ENCODE measurements at places on chromosomes 11 and 22.

GRCh38 chr11:33067294-33067693 lies 27.9 kb downstream of the TCP11L1 start:
- H3K27ac ChIP-seq, result no peak overlapping the region
- DNase-seq, result no peak
- H3K27me3 ChIP-seq, result no peaks in the 10 kb centered on the region
- no peak overlapping the region for H3K4me3 ChIP-seq
- no peaks in the 10 kb centered on the region for H3K4me1 ChIP-seq

DNA sequence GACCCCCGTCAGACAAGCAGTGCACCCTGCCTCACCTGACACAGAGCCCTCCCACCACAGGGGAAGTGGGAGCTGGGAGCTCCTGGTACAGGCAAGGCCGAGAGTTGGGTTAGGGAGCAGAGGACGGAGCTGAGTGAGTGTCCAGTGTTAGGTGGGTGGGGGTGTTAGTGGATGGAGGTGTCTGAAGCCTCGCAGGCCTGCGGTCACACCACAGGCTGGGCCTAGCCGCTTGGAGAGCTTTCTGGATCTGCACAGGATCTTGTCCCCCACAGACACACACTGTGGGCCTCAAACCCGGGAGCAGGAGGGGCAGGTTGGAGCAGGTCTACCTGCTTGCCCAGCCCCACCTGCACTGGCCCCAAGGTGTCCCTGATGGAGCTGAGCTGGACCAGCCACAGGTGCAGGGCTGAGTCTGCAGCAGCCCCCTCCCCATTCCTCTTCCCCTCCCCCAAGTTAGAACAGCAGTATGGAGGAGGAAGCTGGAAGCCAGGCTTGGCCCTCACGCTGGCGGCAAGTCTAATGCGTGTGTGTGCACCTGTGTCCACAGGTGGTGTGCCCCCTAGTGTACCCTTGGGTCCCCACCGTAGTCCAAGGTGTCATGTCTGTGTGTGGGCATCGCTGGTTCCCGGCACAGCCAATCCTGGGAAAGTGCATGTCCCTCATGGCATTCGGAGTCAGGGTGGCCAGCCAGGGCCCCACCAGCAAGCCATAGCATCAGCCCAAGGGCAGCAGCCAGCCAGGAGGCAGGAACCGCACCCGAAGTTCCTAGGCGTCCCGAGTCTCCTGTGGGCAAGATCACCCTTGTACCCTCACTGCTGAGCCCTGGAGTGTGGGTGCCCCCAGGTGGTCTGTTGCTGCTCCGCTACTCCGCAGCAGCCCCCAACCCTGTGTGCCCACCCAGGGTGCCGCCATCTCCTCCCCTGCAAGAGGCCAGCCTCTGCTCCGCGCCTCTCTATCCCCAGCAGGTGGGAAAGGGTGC lies 2.0 kb upstream of the GATD1 start:
- DNase-seq, result no peak
- peaks cover 23% of the 10 kb centered on the region for H3K4me1 ChIP-seq

- DNase-seq, result no peak
- H3K27me3 ChIP-seq, result no peaks in the 10 kb centered on the region
- H3K4me1 ChIP-seq, result no peaks in the 10 kb centered on the region
- peak overlapping the region; percentile 5 for H3K4me3 ChIP-seq
- no peaks in the 10 kb centered on the region for H3K36me3 ChIP-seq
Measured at GRCh38 chr22:38454353-38455075, 485 bp downstream of the KCNJ4 start.

GRCh38 chr11:2277933-2278523 lies 7.6 kb upstream of the ASCL2 start:
- H3K27me3 ChIP-seq, result no peaks in the 10 kb centered on the region
- peak overlapping the region; percentile 51 for H3K27ac ChIP-seq
- DNase-seq, result peak; percentile 15
- no peaks in the 10 kb centered on the region for H3K4me1 ChIP-seq
- H3K36me3 ChIP-seq, result no peaks in the 10 kb centered on the region

GRCh38 chr22:21857481-21857914 lies 9.9 kb downstream of the MAPK1 start:
- no peak overlapping the region for H3K27ac ChIP-seq
- H3K27me3 ChIP-seq, result no peaks in the 10 kb centered on the region
- peaks cover 58% of the 10 kb centered on the region for H3K4me1 ChIP-seq
- no peak for DNase-seq
- no peaks in the 10 kb centered on the region for H3K36me3 ChIP-seq

- DNase-seq, result peak; percentile 49
- peaks cover 44% of the 10 kb centered on the region for H3K4me1 ChIP-seq
- peak overlapping the region; percentile 45 for H3K27ac ChIP-seq
- no peaks in the 10 kb centered on the region for H3K27me3 ChIP-seq
Measured at GRCh38 chr22:43234264-43234988, 47.5 kb upstream of the TTLL12 start.

DNA sequence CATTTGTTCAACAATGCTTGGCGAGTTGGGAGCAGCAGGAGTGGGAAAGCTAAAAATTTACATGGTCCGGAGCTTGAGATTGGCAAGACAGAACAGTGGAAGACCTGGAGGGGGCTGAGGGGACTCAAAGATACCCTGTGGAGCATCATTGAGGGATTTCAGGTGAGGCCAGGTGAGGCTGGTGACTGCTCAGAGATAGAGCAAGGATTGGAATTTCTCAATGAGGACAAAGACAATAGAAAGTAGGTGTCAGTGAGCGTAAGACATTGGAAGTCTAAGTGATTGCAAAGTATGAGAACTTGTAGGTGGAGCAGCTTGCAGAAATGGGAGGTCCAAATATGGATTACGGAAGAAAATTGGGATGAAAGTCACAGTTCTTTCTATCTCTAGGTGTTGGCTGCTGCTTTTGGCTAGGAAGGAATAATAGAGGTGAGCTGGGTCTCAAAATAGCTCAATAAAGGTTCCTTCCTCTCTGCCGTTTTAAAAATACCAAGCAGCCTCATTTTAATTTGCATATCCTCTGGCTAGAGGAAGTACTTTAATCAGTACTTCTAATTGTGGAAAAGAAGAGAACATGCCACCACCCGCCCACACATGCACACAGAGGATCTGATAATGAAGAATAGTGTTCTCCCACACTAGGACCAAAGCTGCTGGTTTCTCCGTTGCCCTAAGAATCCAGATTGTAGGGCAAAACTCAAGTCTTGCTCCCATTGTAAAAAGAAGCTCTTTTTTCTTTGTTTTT lies 41.8 kb upstream of the SORL1-AS1 start:
- no peak overlapping the region for H3K4me3 ChIP-seq
- DNase-seq, result peak; percentile 51
- peaks cover 12% of the 10 kb centered on the region for H3K4me1 ChIP-seq
- no peaks in the 10 kb centered on the region for H3K36me3 ChIP-seq
- no peaks in the 10 kb centered on the region for H3K27me3 ChIP-seq
- no peak overlapping the region for H3K27ac ChIP-seq

GRCh38 chr11:2467695-2468055 lies 22.9 kb downstream of the KCNQ1 start:
- no peaks in the 10 kb centered on the region for H3K36me3 ChIP-seq
- DNase-seq, result no peak
- no peaks in the 10 kb centered on the region for H3K27me3 ChIP-seq
- no peak overlapping the region for H3K4me3 ChIP-seq
- no peak overlapping the region for H3K27ac ChIP-seq

DNA sequence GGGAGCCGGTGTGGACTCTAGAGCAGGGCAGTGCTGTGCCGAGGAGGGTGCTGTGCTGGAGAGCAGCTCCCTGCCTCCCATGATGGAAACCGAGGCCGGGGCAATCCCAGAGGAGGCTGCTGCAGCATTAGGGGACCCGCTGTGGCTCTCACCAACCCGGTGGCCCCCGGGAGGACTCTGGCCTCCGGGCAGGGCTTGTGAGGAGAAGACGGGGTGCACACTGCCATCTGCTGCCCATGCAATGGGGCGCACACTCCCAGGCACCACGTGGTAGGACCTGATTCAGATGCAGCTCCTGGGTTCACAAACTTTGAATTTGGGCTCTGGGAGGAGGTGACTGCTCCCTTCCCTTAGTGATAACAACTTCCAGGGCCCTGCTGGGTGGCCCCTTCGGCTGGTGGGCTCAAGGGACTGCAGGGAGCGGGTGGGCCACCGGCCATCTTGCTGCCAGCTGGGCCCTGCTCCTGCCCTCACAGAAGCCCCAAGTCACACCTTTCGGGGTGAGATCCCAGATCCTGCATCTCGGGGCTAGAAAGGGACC lies 93.8 kb upstream of the FGF3 start:
- no peak overlapping the region for H3K4me3 ChIP-seq
- no peak overlapping the region for H3K27ac ChIP-seq
- DNase-seq, result peak; percentile 26
- no peaks in the 10 kb centered on the region for H3K27me3 ChIP-seq

DNA sequence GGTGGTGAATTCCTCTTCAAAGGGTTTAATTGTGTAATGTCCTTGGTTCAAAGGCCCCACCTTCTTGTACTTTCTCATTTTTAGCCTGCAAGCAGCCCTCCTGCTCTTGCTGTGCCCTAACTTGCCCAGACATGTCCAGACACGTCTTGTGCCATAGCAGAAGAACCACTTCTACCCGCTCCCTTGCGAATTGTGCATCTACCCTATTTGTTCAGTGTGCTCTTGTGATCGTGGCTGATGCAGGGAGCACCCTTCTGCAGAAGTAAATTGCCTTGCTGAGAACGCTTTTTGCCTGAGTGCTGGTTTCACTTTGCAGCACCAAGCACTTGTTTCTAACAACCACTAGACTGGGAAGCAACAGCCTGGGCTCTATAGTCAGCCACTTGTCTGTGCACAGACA lies 249.4 kb downstream of the SBF2 start:
- H3K4me3 ChIP-seq, result no peak overlapping the region
- no peaks in the 10 kb centered on the region for H3K27me3 ChIP-seq
- DNase-seq, result no peak
- no peak overlapping the region for H3K27ac ChIP-seq
- peaks cover 2% of the 10 kb centered on the region for H3K4me1 ChIP-seq
- no peaks in the 10 kb centered on the region for H3K36me3 ChIP-seq

DNA sequence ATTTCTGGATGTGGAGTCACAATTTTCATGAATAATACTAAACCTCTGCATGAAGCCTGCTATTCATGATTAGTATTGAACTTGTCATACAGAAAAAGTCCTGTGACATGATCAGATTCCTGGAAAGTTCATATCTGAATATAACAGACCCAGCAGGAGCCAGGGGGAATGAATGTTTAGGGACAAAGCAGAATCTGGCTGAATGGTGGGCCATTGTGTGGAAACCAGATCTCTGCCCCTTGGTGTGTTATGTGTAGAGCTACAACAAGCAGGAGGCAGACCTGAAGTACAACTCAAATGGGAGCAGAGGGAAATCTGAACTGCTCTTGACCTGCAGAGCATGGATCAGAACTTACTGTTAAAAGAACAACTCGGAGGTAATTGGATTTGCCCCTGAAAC lies 30.3 kb downstream of the KREMEN1 start:
- no peaks in the 10 kb centered on the region for H3K27me3 ChIP-seq
- H3K36me3 ChIP-seq, result no peaks in the 10 kb centered on the region
- DNase-seq, result no peak
- H3K4me3 ChIP-seq, result no peak overlapping the region

- DNase-seq, result no peak
- no peaks in the 10 kb centered on the region for H3K4me1 ChIP-seq
- no peak overlapping the region for H3K4me3 ChIP-seq
- H3K27ac ChIP-seq, result no peak overlapping the region
Measured at GRCh38 chr11:19872512-19873145, 160.0 kb downstream of the NAV2 start.

GRCh38 chr11:73288873-73289707 lies 17.0 kb downstream of the P2RY6 start:
- DNase-seq, result peak; percentile 80
- H3K4me1 ChIP-seq, result peaks cover 25% of the 10 kb centered on the region
- H3K27me3 ChIP-seq, result no peaks in the 10 kb centered on the region
- H3K27ac ChIP-seq, result peak overlapping the region; percentile 57
- no peaks in the 10 kb centered on the region for H3K36me3 ChIP-seq

DNA sequence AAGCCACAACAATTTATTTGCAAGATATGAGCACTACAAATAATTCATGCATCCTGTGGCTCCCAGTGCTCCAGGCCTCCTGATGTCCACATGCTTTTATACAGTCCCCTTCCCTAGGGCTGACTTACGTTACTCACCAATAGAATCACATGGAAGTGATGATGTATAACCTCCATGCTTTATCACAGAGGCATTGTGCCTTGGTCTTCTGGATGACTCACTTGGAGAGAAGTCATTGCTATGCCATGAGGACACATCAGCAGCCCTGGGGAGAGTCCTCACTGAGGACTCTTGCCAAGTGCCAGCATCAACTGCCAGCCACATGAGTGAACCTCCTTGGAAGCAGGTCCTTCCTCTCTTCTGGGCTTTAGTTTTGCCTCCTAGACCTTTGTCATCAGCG lies 22.0 kb upstream of the IGSF9B start:
- H3K4me1 ChIP-seq, result no peaks in the 10 kb centered on the region
- no peak overlapping the region for H3K27ac ChIP-seq
- H3K27me3 ChIP-seq, result no peaks in the 10 kb centered on the region
- no peak overlapping the region for H3K4me3 ChIP-seq
- DNase-seq, result no peak

DNA sequence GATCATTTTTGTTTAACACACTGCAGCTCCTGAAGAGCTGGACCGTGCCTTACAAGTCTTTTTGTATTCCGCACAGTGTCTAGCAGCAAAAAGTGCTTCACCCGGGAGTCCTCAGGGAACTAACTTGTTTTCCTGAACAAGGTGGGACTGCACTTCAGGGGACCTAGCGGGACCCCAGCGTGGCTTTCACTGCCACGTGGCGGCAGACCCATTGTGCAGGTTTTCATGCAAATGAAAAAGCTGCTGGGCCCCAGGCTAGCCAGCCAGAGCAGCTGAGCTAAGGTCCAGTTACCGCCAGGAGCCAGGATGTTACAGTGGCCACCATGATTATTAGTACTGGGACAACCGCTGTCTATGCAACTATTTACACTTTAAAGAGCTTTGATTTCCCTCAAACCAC lies 90.6 kb downstream of the FAR1 start:
- no peak for DNase-seq
- H3K27me3 ChIP-seq, result no peaks in the 10 kb centered on the region
- no peak overlapping the region for H3K4me3 ChIP-seq

Data from testis (tissue), 5 donors.